Ecto neural progenitor cell (in vitro differentiated cells): ENCODE measurements at places on chromosomes 16 and 17.

DNA sequence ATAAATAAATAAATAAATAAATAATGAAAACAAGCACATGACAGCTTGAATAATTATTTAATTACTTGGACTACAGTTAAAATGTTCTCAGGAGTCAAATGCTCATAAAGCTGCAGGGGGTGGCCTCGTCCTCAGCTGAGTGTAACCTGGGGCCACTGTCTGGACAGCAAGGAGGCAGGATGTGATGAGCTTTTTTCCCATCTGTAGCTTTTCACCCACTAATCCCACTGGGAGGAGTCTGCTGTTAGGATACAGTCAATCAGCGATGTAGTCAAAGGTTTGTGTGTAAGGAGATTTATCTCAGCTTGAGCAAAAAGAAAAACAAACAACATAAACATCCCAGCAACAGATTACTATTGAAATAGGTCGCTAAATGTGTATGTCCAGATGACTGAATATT, 22.5 kb downstream of the ZCCHC14 start:
- DNase-seq: no peak

DNA sequence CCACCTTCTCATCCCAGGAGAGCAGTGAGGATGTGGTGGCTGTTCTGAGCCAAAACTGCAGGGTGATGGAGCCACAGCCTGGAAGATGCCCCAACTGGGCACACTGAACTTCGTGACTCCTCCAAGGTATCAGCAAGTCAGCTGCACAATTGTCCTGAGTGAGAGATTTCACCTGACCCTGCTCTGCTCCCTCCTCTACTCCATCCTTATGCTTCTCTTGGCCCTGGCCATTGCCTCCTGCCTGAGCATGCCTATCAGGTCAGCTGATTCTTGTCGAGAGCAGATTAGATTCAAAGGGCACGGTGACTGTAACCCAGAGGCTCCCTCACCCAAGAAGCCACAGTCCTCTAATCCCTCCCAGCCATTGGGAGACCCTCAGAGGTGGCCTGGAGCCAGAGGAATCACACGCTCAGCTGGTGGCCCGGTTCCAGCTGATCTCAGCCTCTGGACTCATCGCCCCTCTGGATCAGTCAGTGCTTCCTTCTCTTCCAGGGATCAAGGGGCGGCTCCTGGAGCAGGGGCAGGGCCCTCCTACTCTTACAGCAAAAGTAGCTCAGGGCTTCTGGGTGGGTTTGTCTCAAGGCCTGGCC, 7.0 kb upstream of the CYB561 start:
- no peak for DNase-seq

DNA sequence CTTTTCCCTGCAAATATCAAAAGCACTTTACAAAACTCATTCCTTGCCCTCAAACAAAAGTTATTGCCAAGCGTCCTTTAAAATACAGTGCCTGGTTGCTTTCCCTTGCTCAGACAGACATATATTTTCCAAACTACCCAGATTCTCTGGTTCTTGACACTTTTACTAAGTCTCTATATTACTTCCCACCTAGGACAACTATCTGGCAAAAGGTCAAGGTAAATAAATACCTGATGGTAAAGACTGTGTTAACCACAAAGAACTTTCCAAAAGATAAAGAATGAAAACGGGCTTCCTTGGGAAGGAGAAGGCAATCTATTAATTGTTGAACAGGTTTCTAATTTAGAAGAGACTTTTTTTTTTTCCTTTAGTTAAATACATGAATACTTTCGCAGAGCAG, 1.9 kb downstream of the HS3ST3A1 start:
- no peak for DNase-seq

DNA sequence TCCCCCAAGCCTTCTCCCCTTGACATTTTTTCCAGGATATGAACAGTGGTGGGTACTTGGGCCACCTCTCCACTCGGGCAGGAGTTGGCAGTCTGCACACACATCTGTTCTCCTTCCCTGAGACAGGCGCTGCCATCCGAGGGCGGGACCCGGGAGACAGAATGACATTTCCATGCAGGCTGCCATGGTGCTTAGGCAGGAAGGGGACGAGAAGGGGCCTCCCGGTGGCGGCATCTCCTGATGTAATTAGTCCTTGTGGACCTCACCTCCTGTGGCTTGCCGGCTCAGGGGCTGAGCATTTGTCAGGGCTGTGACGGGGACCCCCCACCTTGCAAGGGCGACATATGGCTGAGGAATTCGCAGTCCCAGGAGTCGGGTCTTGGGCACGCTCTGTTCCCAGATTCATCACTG, 197.2 kb downstream of the FOXL1 start:
- peak; percentile 66 for DNase-seq

DNA sequence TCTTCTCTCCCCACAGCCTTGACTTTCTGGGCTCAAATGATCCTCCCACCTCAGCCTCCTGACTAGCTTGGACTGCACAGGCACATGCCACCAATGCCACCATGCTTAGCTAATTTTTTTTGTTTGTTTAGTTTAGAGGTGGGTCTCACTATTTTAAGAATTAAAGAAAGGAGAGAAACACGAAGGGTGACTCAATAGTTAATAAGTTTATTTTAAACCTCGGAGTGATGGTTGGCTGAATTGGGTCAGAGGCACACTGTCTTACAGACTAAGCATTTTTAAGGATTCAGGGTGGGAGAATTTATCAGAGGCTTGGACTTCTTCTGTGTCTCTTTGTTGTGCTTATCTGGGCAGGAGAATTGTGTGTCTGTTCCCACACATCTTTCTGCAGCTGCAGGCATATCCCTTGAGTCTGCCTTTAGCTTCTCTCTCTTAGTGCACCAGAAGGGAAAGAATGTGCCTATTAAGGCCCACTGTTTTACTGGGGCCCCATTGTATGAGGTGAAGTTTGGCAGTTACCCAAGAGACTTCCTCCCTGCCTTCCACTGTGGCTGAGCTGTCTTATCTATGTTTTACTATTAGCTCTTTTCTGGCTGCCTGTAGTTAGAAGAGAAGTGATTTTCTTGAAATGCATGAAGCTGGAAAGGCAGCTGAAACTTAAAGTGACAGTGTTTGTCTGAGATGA, 2172.0 kb downstream of the TP53TG3F start:
- no peak for DNase-seq

DNA sequence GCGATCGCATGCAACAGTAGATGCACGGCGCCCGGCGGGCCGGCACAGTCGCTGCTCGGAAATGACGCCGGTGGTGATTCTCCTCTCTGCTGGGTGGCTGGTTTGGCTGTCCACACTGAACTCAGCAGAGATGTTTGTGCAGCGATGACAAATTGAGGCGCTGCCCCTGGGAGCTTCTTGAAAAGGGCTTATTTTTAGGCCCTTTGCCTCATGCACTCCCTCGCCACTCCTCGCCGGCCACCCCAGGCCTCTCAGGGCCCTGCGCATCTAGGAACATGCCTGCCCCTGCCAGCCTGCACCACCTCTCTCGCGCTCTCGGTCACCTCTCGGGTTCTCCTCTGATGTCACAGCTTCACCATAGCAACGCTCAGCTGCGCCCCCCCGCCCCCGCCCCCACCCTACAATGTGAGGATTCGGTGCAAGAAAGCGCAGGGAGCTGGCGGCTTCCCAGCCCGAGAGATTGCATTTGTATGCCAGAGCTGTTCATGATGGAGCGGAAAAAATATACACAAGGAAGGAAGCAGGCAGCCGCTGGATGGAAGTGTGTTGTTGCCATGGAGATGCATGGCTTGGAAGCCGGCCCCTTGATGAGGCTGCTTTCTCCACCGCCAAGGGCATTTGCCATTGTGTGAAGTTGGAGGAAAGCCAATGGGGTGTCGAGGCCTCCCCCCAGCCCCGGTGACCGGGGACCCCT, 81.3 kb upstream of the PLCG2 start:
- DNase-seq: no peak

DNA sequence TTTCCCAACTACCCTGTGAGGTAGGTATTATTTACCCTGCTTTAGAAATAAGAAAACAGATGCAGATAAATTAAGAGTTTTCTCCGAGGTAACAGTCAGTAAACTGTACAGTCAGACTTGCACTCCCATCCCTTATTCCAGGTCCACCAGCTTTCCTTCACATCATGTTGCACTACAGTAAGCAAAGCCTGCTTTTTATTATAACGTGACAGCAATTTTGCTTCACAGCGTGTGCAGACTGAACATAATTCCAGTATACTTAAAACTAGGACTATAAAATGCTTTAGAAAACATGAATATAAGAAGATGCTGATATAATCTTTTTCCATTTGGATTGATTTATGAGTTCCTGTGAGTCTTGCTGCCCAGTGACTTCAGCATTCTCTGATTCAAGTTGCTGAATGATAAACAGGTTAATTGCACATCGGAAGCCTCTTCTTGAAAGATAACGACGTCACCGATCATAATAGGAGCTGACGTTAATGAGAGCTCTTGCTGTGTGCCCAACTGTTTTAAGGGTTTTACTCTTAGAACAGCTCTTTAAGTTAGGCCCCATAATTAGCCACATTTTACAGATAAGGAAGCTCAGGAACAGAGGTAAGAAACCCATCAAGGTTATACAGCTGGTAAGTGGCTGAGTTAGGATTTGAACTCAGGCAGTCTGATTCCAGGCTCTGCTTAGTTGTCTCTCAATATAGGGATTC, 1.4 kb downstream of the LIG3 start:
- no peak for DNase-seq

DNA sequence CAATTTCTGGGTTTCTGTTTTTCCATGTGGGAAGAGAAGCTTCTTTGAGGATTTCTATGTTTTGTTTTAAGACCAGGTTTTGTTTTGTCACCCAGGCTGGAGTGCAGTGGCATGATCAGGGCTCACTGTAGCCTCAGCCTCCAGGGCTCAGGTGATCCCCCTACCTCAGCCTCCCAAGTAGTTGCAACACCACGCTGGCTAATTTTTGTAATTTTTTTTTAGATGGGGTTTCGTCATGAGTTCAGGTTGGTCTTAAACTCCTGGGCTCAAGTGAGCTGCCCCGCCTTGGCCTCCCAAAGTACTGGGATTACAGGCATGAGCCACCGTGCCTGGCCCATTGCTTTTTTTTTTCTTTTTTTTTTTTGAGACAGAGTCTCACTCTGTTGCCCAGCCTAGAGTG, 25.5 kb upstream of the TAOK1 start:
- DNase-seq: no peak

GRCh38 chr16:75287708-75288107, 36.3 kb upstream of the BCAR1 start:
- no peak for DNase-seq

DNA sequence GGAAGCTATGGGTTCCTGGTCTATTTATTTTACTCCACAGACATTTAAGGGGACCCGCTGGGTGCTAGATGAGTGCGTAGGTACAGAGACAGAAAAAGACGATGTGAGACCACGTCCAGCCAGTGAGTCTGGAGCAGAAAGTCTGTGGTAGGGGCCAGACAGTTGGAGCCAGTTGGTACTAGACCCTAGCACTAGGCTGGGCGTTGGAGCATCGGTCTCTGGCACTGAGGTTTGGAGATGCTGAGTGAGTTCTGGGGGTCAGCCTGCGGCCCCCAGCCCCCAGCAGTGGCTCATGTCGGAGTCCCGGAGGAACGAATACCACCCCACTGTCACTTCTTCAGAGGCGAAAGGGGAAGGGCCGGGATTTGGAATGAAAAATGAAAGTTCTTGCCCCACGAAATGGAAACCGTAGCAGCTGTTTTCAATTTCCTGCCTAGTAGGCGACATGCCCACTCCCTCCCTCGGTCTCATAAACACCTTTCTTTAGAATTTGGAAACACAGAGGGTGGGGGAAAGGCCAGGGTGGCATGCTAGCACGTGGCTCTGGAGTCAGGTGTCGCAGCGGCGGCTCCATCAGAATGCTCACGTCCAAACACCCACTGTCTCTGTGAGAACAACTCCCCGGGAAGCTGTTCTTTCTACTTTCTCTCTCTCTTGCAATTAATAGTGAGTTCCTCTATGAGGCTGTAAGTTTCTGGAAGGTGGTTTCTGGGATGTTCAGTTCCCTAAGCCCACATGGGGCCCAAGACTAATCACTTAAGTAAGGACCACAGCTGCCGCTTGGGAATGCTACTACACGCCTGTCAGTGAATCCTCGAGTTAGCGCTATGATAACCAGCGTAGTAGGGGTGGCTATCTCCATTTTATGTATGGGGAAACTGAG, 96.8 kb downstream of the IRF8 start:
- DNase-seq: no peak

DNA sequence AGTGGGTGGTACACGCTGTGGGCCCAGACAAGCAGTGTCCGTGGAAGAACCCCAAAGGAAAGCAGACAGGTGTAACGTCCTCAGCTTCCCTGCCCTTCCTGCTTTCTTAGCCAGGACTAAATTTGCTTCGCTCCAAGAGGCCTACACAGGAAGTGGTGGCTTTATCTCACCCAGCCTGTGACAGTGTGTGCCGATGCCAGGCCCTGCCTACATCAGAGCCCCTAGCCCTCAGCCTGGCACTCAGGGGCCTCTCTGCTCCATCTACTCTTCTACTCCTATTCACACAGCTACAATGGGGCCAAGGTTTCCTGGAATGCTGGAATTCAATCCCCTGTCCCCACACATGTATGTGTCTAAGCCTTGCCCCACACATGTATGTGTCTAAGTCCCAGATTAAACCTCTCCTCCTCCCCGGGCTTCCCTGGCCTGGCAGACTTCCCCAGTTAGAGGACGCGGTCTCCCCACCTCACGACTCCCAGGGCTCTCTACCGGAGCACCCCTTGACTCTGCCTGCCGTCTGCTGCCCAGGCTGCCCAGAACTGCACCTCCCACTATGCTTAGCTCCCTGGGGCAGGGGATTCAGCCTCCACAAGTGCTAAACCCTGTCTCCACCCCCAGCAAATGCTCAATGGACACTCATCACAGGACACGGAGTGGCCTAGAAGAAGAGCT, 8.2 kb downstream of the PGAP3 start:
- no peak for DNase-seq

GRCh38 chr16:56841659-56842058, 23.3 kb upstream of the SLC12A3 start:
- no peak for DNase-seq

GRCh38 chr17:992933-993332, 4.0 kb upstream of the TIMM22 start:
- DNase-seq: no peak

DNA sequence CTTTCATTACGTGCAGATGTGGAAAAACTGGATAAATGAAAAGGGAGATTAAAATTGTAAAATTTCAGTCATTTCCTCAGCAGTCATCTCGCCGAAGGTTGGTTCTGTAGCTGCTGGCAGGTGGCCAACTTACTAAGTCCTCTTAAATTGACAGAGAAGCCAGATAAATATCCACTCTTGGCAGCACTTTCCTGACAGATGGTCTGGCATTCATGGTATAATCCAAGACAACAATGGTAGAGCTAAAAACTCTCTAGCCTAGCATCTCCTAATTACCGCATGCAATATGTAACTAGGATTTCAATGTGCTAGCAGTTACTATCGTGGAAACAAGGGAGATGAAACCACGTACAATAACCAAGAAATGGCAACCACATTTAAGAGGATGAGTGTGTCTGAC, 306.3 kb downstream of the CNTNAP4 start:
- no peak for DNase-seq
